ENCODE measurements at places on chromosomes 6 and 20.

GRCh38 chr20:62530643-62531032, 54.8 kb upstream of the GATA5 start:
- no peak for DNase-seq

- DNase-seq, result peak; percentile 98
Observed at GRCh38 chr6:71420693-71421328, 132.2 kb downstream of the OGFRL1 start.

DNA sequence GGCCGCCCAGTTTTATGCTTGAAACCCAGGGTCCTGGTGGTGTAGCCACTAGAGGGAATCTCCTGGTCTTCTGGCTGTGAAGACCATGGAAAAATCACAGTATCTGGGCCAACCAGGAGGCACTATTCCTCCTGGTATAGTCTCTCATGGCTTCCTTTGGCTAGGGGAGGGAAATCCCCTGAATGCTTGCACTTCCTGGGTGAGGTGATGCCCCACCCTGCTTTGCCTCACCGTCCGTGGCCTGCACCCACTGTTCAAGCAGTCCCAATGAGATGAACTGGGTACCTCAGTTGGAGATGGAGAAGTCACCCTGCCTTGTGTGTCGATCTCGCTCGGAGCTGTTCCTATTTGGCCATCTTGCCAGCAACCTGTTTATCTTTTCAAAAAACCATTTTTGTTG, 10.1 kb upstream of the ZNF337 start:
- no peak for DNase-seq

DNA sequence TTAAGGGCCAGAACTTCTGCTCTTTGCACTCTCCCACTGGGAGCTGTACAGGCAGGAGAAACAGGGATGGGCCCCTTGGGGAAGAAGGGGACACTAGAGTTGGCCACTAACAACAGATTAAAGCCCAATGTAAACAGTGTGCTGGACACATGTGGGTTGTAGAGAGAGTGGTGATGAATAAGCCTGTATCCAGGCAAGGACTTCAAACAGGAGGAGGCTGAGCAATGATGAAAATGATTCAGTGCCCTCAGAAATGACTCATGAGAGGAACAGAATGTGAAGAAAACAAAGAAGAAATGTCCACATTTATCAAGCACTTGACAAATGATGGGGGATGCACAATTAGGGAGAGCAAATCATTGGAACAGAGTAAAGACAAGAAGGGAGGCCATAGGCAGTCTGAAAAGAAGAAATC, 242.3 kb downstream of the TBX18 start:
- DNase-seq, result peak; percentile 97

DNA sequence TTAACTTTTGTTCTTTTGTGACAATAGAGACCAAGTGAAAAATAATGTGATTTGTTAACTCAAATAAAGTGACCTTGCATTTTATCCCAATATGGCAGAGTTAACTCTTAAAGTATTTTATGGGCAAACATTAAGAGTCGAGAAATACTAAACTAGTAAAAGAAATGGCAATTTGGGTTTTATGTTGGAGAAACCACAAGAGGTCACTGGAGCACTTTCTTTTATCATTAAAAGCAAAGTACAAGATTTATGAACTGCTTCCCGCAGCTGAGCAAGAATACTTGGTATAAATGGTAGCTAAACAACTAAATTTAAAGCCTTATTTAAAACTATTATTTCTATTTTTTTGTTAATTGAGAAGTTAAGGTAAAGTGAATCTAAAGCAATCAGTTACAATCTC, 33.5 kb upstream of the MCM9 start:
- DNase-seq, result peak; percentile 7

DNA sequence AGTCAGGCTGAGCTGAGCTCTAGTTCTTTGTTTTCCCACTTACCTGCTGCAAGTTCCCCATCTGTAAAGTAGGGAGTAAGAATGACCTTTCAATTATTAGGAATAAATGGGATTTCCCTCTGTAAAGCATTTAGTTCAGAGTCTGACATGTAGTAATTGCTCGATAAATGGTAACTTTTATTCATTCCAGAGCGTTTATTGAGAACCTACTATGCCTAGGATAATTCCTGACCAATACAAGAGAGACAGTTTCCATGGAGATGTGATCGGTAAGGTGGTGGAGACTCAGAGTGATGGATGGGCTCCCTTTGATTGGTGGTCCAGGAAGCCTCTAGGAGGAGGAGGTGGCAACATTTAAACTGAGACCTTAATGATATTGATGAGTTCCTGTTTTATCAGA, 5.6 kb downstream of the PLEKHG1 start:
- DNase-seq, result no peak

- peak; percentile 28 for DNase-seq
Observed at GRCh38 chr6:113496166-113496565, 361.0 kb upstream of the MARCKS start.

GRCh38 chr6:56862415-56863175, 92.3 kb upstream of the BEND6 start:
- peak; percentile 64 for DNase-seq

GRCh38 chr6:157884756-157885155, 61.7 kb downstream of the SNX9 start:
- no peak for DNase-seq

GRCh38 chr6:56527934-56528333, 114.8 kb downstream of the DST start:
- DNase-seq, result peak; percentile 37

GRCh38 chr20:5410470-5410869, 93.7 kb upstream of the PROKR2 start:
- no peak for DNase-seq

DNA sequence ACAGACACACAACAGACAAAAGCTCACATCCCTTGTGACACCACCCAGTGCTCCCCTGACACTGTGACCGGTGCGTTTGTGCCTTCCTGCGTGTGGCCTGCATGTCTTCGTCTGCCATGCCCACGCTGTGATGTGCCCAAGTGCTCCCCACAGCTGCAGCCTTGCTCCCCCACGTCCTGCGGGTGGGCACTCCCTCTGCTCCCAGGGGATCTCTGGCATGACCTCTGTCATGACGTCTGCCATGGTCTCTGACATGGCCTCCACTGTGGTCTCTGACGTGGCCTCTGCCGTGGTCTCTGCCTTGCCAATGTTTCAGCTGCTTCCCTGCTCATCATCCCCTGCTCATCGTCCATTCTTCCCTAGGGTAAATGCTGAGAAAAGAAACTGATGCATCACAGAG, 200.9 kb downstream of the DLL1 start:
- DNase-seq, result no peak

DNA sequence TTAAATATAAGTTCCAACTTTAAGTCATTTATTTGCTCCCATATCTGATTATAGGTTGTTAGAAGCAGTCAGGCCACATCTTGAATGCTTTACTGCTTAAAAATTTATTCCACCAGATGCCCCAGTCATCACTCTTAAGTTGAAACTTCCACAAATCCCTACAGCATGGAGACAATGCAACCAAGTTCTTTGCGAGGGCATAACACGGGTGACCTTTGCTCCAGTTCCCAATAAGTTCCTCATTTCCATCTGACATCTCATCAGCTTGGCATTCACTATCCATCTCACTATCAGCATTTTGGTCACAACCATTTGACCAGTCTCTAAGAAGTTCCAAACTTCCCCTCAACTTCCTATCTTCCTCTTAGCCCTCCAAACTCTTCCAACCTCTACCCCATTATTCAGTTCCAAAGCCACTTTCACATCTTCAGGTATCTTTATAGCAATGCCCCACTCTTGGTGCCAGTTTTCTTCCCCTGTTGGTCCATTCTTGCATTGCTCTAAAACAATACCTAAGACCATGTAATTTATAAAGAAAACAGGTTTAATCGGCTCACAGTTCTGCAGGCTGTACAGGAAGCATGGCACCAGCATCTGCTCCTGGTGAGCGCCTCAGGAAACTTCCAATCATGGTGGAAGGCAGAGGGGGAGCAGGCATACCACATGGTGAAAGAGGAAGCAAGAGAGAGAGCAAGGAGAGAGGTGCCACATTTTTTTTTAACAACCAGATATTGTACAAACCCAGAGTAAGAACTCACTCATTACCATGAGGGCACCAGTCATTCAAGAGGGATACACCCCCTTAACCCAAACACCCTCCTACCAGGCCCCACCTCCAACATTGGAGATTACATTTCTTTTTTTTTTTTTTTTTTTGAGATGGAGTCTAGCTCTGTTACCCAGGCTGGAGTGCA, 15.9 kb upstream of the ITPR3 start:
- DNase-seq, result no peak

DNA sequence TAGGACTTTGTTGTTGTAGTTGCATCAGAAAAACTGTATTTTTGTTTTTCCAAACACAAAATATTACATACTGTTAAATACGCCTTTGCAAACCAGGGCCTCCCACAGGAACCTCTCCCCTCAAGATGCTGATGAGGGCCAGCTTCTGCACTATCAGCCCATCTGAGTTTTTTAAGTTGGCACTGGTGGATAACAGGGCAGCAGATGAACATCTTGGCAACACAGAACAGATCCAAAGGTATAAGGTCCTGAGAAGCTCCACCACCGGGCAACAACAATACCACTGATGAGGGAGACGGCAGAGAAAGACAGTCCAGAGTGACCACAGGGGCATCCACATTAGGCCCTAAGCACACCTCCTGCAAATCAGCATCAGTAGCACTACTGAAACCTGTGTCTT, 177.7 kb downstream of the DLL1 start:
- DNase-seq, result no peak

GRCh38 chr6:73250016-73250415, 13.0 kb downstream of the KHDC1 start:
- no peak for DNase-seq

DNA sequence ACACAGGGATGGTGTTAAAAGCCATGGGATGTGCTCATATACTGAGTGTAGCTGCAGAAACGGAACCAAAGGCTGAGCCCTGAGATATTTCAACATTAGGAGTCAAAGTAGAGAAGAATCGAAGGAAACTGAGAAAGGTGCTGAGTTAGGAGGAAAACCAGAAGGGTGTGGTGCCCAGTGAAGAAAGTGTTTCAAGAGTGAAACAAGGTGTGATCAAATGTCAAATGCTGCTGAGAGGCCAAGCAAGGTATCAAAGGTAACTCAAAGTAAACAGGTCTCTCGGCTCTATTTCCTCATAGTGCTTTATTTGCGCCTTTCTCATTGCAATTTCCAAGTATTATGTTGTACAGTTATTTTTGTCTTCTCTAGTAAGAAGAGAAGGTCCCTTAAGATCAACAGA, 94.1 kb downstream of the PRDM1 start:
- DNase-seq, result no peak

- no peak for DNase-seq
Observed at GRCh38 chr6:150640556-150641209, 41.0 kb downstream of the PLEKHG1 start.

DNA sequence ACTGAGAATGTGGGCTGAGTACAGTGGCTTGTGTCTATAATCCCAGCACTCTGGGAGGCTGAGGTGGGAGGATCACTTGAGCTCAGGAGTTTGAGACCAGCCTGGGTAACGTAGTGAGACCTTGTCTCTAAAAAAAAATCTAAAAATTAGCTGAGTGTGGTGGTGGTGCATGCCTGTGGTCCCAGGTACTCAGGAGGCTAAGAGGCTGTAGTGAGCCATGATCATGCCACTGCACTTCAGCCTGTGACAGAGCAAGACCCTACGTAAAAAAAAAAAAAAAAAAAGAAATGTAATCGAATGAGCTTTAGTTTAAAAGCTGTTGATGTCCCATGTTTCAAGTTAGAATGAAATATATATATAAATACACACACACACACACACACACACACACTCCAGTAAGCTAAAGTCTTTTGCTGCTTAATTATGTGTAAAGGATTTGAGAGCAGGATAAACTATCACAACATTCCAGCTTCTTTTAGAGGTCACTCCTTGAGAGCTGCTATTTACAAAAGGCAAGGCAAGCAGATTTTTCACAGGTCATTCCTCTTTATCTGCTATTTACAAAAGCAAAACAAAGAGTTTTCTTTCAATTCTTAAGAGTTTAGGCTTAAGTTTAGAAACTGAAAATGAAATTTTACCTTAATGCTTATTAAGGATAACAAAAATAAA, 4.7 kb upstream of the MICAL1 start:
- DNase-seq, result no peak

GRCh38 chr6:99096170-99096569, 148.4 kb upstream of the FBXL4 start:
- no peak for DNase-seq

- DNase-seq, result peak; percentile 12
Observed at GRCh38 chr20:61434341-61434781, 182.3 kb downstream of the CDH4 start.

DNA sequence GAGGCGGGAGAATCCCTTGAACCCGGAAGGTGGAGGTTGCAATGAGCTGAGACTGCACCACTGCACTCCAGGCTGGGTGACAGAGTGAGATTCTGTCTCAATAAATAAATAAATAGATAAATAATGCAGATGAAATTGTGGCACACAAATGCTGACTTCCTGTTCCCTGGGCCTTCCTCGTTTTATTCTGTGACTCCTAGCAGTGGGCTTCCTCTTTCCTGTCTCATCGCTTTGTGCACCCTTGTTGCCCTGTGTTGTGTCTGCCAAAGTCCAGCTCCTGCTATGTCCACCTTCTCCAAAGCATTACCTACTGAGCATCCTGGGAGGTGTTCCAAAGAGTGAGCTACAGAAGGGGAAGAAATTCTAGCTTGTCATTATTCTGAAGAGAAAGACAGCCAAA, 100.2 kb upstream of the TIAM2 start:
- DNase-seq, result no peak

GRCh38 chr6:132063738-132064137, 112.6 kb upstream of the CCN2 start:
- peak; percentile 94 for DNase-seq

DNA sequence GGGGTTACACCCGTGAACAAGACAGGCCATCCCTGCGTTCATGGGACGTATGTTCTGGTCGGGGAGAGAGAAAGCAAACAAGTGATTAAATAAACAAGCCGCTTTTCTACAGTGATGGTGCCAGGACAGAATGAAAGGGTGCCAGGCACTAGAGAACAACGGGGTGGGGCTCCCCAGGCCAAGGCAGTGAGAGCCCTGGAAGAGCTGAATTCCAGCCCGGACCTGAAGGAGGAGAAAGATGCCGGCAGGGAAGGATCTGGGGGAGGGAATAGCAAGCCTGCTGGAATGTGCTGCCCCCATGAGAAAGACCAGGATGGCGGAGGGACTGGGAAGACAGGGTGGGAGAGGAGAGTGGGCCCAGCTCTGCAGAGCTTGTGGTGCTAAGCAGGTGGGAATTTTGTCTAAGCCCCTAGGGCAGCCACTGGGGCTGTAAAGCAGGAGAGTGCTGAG, 7.5 kb downstream of the SNAI1 start:
- DNase-seq, result peak; percentile 48

- DNase-seq, result no peak
Observed at GRCh38 chr6:159422041-159422984, 253.1 kb downstream of the FNDC1 start.

DNA sequence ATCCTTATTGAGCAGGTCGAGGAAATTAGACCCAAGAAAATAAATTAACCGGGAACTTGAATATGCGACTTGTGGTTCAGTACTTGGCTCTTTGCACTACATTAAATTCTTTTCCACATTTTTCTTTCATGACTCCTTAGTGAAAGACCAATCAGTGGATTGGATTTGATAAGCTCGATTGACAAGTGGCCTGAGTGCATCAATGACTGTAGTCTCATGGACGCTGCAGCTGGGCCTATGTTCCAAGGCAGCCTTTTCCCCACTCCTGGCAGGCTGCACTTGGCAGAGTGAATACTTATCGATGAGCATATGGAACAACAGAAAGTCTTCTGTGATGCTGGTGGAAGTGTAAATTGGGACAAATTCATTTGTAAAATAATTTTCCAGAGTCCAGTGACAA, 210.8 kb upstream of the EXOC2 start:
- peak; percentile 81 for DNase-seq

Measured in iris pigment epithelial cell (primary cell).